HCEC 1CT (cell line): ENCODE measurements at places on chromosomes 5 and 9.

- no peak for DNase-seq
Observed at GRCh38 chr9:33466565-33467495, 6.9 kb downstream of the NOL6 start.

- DNase-seq, result peak; percentile 85
Observed at GRCh38 chr5:67983251-67984110, 232.1 kb upstream of the PIK3R1 start.

- no peak for DNase-seq
Observed at GRCh38 chr9:92359394-92359995, 33.7 kb downstream of the CENPP start.

- peak; percentile 97 for DNase-seq
Observed at GRCh38 chr5:124343451-124343867, 403.0 kb downstream of the ZNF608 start.

GRCh38 chr5:176350416-176350815, 11.1 kb downstream of the KIAA1191 start:
- no peak for DNase-seq

DNA sequence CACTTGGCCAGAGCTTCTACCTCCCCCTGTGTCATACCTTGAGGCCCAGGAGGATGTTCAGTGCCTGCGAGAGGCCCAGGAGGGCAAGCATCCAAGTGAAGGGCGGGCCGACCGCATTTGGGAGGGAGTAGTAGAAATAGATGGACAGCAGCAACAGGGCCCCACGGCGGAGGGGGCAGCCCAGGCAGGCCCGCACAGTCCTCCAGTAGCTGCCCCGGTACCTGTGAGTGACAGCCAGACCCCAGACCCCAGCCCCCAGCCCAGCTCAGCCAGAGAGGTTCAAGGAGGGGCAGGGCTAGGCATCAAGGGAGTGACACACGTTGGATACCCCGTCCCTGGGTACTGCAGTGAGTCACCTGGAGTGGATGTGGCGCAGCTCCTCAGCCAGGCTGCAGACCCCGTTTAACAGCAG, 1.4 kb downstream of the STING1 start:
- DNase-seq, result peak; percentile 16

DNA sequence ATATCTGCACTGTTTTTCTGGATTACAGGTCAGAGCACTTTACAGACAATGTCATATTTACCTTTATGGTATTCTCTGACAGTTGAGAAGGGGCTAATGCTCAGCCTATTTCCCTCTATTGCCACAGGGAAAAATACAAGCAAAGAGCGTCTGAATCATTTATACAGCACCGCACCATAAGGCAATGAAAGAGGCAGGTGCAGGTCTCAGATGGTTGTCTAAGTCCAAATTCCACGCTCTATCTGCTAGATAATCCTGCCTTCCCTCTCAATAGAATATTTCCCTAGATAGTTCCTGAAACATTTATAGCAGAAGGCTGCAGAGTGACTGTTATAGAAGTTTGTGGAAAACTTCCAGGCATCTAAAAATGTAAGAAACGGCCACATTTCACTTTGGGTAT, 446.1 kb upstream of the CDH6 start:
- no peak for DNase-seq

- no peak for DNase-seq
Observed at GRCh38 chr5:17241635-17242034, 24.2 kb downstream of the BASP1 start.

GRCh38 chr5:139764886-139765408, 30.7 kb upstream of the PSD2 start:
- no peak for DNase-seq

GRCh38 chr5:99398976-99399375, 470.2 kb upstream of the CHD1 start:
- DNase-seq, result no peak

- DNase-seq, result no peak
Observed at GRCh38 chr5:168110870-168111832, 180.3 kb upstream of the WWC1 start.

- DNase-seq, result no peak
Observed at GRCh38 chr9:25733336-25733982, 55.2 kb upstream of the TUSC1 start.

GRCh38 chr5:43367453-43367852, 44.7 kb downstream of the CCL28 start:
- DNase-seq, result no peak

- peak; percentile 85 for DNase-seq
Observed at GRCh38 chr5:138000102-138000723, 32.7 kb downstream of the FAM13B start.
